Left cardiac atrium (tissue), 4 donors: ENCODE measurements at places on chromosomes 12 and 14. TPM values are rescaled to one million over a fixed set of nuclear protein-coding genes. Genes with fewer than 3 reads are reported as not detected.

The CCDC177 gene
- not detected for total RNA-seq

The TAS2R20 gene
- total RNA-seq = 0.94 TPM

The PLEK2 gene
- total RNA-seq = 0.35 TPM

The BDKRB2 gene
- total RNA-seq = 2.0 TPM

The USP5 gene
- total RNA-seq = 65.4 TPM

The EFS gene
- 10.3 TPM for total RNA-seq

The TEAD4 gene
- total RNA-seq = 16.9 TPM

The CD163 gene
- 186 TPM for total RNA-seq

The PRKD1 gene
- total RNA-seq = 6.3 TPM

The RNF212B gene
- not detected for total RNA-seq

The KRT5 gene
- total RNA-seq = 1.2 TPM

The AICDA gene
- 0.10 TPM for total RNA-seq

The TMEM121 gene
- total RNA-seq = 2.7 TPM

The DNAL1 gene
- total RNA-seq = 14.0 TPM

The RNASE4 gene
- 15.9 TPM for total RNA-seq

The NRXN3 gene
- 1.6 TPM for total RNA-seq

The SYNDIG1L gene
- total RNA-seq = 0.24 TPM

The SFSWAP gene
- 19.2 TPM for total RNA-seq

The DNAI7 gene
- 1.3 TPM for total RNA-seq

The ANG gene
- total RNA-seq = 7.1 TPM

The IL31 gene
- total RNA-seq = not detected

The SERPINA3 gene
- total RNA-seq = 232 TPM

The CLMN gene
- 11.1 TPM for total RNA-seq

The TAS2R46 gene
- total RNA-seq = 0.81 TPM

The PRIMA1 gene
- 3.6 TPM for total RNA-seq

The FGFR1OP2 gene
- total RNA-seq = 41.1 TPM

The COX8C gene
- total RNA-seq = not detected

The LRRC10 gene
- total RNA-seq = 12.0 TPM

The RPGRIP1 gene
- 0.38 TPM for total RNA-seq

The AP4S1 gene
- 6.3 TPM for total RNA-seq

The ERBB3 gene
- 5.2 TPM for total RNA-seq

The KCNJ8 gene
- 21.7 TPM for total RNA-seq

The TMEM117 gene
- 7.3 TPM for total RNA-seq

The OAS2 gene
- total RNA-seq = 18.4 TPM

The RCOR1 gene
- 14.9 TPM for total RNA-seq

The FZD10 gene
- total RNA-seq = 0.12 TPM

The PHETA1 gene
- 7.8 TPM for total RNA-seq

The RD3L gene
- total RNA-seq = 11.6 TPM

The PRR4 gene
- 0.29 TPM for total RNA-seq

The UNC119B gene
- 18.2 TPM for total RNA-seq

The LRP1-AS gene
- not detected for total RNA-seq

The KCNC2 gene
- not detected for total RNA-seq

The SMCO2 gene
- not detected for total RNA-seq

The MRPL52 gene
- total RNA-seq = 95.7 TPM

The RPS6KL1 gene
- total RNA-seq = 15.4 TPM

The TSHR gene
- total RNA-seq = not detected

The WSCD2 gene
- total RNA-seq = not detected

The RNU4-1 gene
- total RNA-seq = 6,779 TPM

The ATL1 gene
- total RNA-seq = 1.7 TPM

The PMCH gene
- not detected for total RNA-seq

The DPF3 gene
- 23.3 TPM for total RNA-seq

The POTEM gene
- not detected for total RNA-seq
